ENCODE measurements at places on chromosomes 12 and 14.

DNA sequence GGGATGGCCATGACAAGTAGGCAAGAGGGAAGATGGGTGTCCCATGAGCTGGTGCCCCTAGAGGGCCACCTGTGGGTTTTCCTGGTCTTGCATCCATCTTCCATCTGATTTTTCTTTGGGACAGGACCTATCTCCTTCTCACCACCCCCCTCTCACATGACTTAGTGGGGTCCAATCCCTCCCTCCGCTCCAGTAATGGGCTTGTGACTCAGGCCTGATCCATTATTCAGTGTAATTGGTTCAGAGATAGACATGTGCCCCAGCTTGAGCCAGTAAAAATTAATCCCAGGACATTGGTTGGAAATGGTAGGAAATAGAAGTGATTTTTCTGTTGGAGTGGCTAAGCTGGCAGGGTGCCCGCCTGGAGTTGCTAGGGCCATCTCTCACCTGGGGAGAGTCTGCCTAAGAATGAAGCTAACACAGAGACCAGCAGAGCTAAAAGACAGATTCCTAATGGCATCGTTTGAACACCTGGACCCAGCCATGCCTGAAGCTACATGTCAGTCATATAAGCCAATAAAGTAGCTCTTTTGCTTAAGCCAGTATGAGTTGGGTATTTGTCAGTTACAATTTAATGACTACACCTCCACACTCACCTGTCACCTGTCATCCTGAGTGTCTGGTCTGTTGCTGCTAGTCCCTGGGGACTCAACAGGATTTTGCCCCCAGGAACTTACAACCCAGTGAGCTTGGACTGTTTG, 14.7 kb downstream of the RASAL1 start:
- H3K4me3 ChIP-seq: no peak overlapping the region
- no peaks in the 10 kb centered on the region for H3K4me1 ChIP-seq
- peaks cover 3% of the 10 kb centered on the region for H3K27me3 ChIP-seq
- no peak for DNase-seq

DNA sequence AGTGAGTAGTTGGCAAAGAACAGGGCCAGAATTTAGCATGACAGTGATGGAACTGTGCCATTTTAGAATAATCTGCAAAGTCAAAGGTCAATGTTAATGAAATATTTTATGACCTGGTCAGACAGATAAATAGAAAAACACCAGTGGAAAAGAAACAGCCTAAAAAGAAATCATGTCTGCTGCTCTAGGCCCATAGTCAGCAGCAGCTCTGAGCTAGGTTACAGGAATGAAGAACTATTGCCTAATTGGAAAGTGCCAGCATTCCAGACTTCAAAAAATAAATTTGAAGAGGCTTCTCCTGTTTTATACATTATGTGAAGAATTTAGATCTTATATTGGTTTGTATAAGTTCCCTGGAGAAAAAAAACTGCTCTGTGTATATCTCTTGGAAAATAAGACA, 9.8 kb downstream of the NPC2 start:
- H3K36me3 ChIP-seq: peaks cover 15% of the 10 kb centered on the region
- H3K27me3 ChIP-seq: no peaks in the 10 kb centered on the region
- H3K4me1 ChIP-seq: no peaks in the 10 kb centered on the region
- DNase-seq: no peak
- no peak overlapping the region for H3K4me3 ChIP-seq
- no peak overlapping the region for H3K27ac ChIP-seq

GRCh38 chr12:124428792-124429281, 133.9 kb downstream of the RFLNA start:
- no peaks in the 10 kb centered on the region for H3K27me3 ChIP-seq
- H3K4me3 ChIP-seq: no peak overlapping the region
- H3K36me3 ChIP-seq: peaks cover 6% of the 10 kb centered on the region
- DNase-seq: no peak

GRCh38 chr14:61177279-61178225, 103.6 kb downstream of the TMEM30B start:
- H3K27me3 ChIP-seq: no peaks in the 10 kb centered on the region
- H3K27ac ChIP-seq: peak overlapping the region; percentile 59
- no peaks in the 10 kb centered on the region for H3K36me3 ChIP-seq
- peak overlapping the region; percentile 59 for H3K4me3 ChIP-seq

DNA sequence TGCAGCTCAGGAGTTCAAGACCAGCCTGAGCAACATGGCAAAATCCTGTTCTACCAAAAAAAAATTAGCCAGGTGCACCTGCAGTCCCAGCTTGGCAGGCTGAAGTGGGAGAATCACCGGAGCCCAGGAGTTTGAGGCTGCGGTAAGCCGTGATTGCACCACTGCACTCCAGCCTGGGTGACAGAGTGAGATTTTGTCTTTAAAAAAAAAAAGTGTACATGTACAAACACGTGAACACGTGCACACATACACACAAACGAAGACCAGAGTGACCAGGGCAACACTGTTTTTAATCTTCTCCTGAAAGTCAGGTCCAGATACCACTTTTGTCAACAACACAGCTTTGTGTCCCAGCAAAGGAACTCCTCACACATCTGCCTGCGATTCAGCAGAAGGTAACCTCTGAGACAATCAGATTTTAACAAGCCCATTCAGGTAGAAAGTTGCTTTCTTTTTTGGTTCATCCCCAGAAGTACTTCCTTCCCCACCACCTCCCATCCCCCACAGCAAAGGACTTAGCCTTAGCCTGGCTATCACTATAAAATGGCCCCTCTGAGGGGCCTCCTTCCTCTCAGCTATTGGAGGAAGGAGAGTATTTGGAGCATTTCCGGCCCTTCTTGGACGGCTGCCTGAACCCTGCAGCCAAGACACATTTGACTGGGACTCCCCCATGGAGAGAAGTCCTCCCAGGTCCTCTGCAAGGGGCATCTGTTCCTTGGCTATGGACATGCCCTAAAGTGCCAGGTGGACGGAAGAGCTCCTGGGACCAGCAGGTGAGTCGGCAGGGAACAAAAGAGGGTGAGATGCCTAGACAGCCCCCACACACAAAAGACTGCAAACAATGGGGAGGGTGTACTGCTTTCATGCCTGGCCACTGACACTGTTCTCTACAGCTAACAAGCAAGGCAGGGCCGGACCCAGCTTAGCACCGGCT, 9.8 kb downstream of the CTDSP2 start:
- no peaks in the 10 kb centered on the region for H3K27me3 ChIP-seq
- H3K36me3 ChIP-seq: 0 out of 3 replicates have a peak, but pooled peaks cover 5% of the 10 kb centered on the region
- peaks cover 87% of the 10 kb centered on the region for H3K4me1 ChIP-seq
- no peak overlapping the region for H3K4me3 ChIP-seq
- H3K27ac ChIP-seq: no peak overlapping the region

DNA sequence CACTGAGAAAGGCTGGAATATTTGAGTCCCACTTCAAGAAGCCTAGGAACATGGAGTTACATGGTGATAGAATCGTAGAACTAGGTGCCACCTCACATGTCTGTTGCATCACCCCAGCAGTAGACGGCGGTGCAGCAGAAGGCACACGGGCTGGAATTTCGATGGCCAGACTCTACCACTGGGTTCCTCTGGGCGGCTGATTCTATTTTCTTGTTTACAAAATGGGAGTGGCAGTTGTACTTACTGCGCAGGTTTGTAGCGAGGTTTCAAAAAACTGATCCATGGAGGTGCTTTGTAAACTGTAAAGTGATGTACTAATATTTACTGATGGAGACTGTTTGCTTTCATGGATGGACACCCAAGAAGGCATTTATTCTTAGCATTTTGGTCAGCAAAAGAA, 45.7 kb downstream of the WDR20 start:
- peak; percentile 73 for DNase-seq
- peak overlapping the region; percentile 10 for H3K4me3 ChIP-seq
- peak overlapping the region; percentile 46 for H3K27ac ChIP-seq
- no peaks in the 10 kb centered on the region for H3K27me3 ChIP-seq
- peaks cover 54% of the 10 kb centered on the region for H3K4me1 ChIP-seq

DNA sequence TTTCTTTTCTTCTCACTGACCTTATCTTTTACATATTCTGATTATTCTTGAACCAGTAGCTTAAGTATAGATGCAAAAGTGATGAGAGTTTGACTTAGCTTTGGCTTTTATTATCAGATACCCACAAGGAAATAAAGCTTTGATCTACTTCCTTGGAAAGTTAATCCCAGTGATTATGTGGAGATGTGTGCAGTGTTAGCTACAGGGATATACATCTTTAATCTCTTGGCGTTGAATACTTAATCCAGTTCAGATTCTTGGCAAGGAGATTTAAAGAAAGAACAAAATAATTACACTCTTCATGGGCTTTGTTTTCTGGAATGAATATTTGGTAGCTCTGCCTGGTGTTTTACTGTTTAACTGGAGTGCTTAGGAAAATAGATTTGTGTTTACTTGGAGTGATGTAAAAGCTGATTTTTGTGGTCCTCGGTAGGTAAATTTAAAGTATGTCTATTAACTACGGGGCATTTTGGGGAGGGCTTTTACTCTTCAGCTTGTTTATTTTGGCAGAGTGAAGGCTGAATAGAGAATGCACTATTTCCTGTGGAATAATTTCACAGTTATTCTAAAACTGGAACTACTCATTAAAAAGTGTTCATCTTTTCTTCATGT, 150.1 kb upstream of the LRIG3 start:
- no peaks in the 10 kb centered on the region for H3K4me1 ChIP-seq
- no peak overlapping the region for H3K27ac ChIP-seq
- DNase-seq: no peak
- H3K36me3 ChIP-seq: no peaks in the 10 kb centered on the region
- no peaks in the 10 kb centered on the region for H3K27me3 ChIP-seq
- H3K4me3 ChIP-seq: no peak overlapping the region

GRCh38 chr12:77510985-77511384, 319.7 kb upstream of the NAV3 start:
- no peaks in the 10 kb centered on the region for H3K36me3 ChIP-seq
- H3K4me1 ChIP-seq: no peaks in the 10 kb centered on the region
- no peak overlapping the region for H3K27ac ChIP-seq
- no peak for DNase-seq

DNA sequence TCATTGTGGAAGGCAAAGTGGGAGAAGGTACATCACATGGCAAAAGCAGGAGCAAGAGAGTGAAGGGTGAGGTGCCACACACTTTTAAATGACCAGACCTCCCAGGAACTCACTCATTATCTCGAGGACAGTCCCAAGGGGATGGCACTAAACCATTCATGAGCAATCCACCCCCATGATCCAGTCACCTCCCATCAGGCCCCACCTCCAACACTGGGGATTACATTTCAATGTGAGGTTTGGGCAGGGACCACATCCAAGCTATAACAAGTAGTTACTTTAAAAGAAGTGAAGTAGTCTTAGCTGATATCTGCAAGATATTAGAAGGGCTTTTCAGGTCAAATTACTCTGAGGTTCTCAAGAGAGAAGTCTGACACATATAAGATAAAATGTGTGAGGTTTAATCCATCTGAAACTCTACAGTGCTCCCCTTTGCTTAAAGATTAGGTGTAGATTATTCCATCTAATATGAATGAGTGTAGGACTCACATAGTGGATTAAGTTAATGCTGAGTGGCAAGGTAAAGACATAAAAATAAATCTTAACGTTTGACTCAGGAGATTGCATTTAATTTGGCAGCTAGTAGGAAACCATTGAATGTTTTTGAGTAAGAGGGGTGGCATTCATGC, 130.8 kb downstream of the TMX1 start:
- no peak overlapping the region for H3K27ac ChIP-seq
- DNase-seq: no peak
- no peaks in the 10 kb centered on the region for H3K27me3 ChIP-seq
- H3K36me3 ChIP-seq: no peaks in the 10 kb centered on the region
- no peaks in the 10 kb centered on the region for H3K4me1 ChIP-seq

- no peaks in the 10 kb centered on the region for H3K27me3 ChIP-seq
- no peak overlapping the region for H3K4me3 ChIP-seq
- H3K36me3 ChIP-seq: no peaks in the 10 kb centered on the region
- H3K4me1 ChIP-seq: peaks cover 58% of the 10 kb centered on the region
- H3K27ac ChIP-seq: no peak overlapping the region
Measured at GRCh38 chr12:52942901-52943181, 6.1 kb upstream of the KRT18 start.

GRCh38 chr12:49187184-49187583, 1.7 kb downstream of the TUBA1A start:
- H3K27me3 ChIP-seq: peaks cover 3% of the 10 kb centered on the region
- no peaks in the 10 kb centered on the region for H3K36me3 ChIP-seq
- no peaks in the 10 kb centered on the region for H3K4me1 ChIP-seq
- DNase-seq: no peak
- no peak overlapping the region for H3K4me3 ChIP-seq
- H3K27ac ChIP-seq: no peak overlapping the region

DNA sequence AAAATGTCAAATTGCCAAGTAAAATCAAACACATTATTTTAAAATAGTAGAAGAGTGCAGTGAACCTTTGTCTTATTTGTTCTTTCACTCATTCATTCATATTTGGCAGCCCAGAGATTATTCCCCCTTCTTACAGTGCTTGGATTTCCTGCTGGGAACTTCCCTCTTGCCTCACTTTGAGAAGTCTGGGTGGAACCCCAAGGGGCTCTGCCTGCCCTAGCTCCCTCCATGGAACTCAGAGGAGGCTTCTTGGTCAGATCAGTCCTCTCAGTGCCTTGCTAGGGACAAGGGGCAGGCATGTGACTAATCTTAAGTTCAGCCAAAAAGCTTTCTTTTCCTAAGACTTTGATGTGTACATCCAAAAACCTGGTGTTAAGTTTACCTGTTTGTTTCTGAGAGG, 84.7 kb upstream of the OVCH1 start:
- H3K27ac ChIP-seq: no peak overlapping the region
- H3K4me3 ChIP-seq: no peak overlapping the region
- no peaks in the 10 kb centered on the region for H3K4me1 ChIP-seq

DNA sequence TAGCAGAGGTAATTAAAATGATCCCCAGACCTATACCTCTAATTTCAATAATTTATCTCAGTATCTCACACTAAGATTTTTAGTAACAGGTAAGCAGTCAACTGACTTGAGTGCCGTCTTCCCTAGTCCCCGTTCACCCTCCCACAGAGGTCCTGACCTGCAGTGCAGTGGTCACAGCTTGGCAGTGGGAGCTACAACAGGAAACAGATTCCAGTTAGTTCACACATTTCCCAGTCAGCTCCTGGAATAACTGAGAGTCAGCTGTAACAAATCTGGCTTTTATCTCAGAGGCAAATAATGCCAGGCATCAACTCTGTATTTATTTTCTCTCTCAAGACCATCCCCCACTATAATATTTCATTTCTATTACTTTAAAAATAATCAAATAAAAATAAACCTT, 308.2 kb downstream of the ATP23 start:
- no peak overlapping the region for H3K4me3 ChIP-seq
- no peaks in the 10 kb centered on the region for H3K27me3 ChIP-seq
- H3K4me1 ChIP-seq: no peaks in the 10 kb centered on the region
- no peaks in the 10 kb centered on the region for H3K36me3 ChIP-seq
